ENCODE measurements at places on chromosomes 4 and X.

DNA sequence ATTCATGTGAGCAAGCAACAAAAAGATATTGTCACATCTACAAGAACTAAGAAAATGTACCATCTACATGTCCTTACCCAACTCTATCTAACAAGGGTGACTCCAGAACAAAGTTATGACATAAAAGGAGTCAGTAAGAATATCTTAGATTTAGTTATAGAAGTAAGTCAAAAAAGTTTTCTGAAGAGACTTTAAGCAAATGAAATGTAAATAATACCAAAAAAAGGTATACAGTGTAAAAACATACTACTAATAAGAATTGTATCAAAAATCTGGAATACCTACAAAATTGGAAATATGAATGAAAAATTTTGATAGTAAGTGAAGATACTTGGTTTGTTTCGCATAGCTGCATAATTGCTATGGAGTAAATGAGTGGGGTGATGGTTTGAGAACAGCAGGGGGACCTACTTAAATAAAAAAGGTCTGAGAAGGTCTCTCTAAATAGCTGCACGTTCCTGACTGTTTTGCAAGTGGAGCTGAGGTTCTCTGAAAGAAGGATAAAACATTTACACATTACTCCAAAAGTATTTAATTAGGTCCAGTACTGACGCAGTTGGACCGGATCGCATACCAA lies 51.0 kb upstream of the ENPP6 start:
- DNase-seq: peak; percentile 64

- no peak for DNase-seq
These were observed 4.3 kb downstream of the EPHA5 start for GRCh38 chr4:65665771-65666523.

DNA sequence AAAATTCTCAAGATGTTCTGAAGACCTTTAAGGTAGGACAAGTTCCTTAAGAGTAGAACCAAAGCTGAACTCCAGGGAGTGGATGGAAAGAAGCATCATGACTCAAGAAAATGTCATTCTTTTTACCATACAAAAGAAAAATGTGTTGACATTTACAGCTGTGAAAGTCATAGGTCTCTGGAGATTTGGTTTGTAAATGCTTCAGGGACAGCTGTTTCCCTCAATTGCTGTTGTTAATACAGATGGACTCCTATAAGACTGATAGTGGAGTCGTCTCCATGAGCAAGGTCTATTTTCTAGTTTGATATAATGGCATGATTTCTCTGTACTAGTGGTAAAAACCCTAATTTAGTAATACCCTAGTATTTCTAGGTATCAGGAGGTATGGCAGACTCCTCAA lies 101.7 kb downstream of the PHOX2B start:
- no peak for DNase-seq

GRCh38 chr4:108337923-108338322 lies 169.2 kb upstream of the LEF1 start:
- no peak for DNase-seq

DNA sequence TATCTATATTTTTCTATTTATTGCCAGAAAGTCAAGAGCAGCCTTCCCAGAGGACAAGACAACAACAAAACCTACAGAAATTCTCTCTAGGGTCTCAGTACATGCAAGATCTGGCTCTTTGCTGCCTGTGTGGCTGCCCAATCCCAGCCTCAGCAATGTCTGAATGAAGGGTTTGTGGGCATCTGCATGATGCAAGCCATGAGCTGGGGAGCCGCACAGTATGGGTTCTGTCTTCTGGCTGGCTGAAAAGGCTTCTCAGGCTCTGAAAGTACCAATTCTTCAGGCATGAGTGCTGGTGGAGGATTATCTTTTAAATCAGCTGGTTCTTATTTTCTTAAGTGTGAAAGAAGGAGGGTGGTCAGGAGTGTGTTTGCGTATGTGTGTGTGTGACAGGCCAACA lies 104.6 kb downstream of the PDGFRA start:
- DNase-seq: no peak

DNA sequence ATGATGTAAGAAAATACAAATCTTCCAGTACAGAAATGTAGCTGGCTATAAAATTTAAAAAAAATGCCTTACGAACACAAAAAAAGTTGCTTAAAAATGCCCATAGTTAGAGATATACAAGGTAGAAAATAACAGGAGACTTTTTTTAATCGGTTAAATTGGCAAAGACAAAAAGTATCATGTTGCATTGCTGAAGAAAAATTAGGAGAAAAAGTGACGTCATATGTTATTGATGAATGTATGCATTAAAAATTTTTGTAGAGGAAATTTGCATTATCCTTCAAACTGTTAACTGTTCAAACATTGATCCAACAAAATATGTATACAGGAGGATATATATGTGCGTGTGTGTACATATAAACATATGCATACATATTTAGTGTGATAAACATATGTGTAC lies 1634.4 kb upstream of the PCDH7 start:
- DNase-seq: no peak

- DNase-seq: no peak
These were observed 81.7 kb downstream of the EGF start for GRCh38 chr4:109994415-109994827.

DNA sequence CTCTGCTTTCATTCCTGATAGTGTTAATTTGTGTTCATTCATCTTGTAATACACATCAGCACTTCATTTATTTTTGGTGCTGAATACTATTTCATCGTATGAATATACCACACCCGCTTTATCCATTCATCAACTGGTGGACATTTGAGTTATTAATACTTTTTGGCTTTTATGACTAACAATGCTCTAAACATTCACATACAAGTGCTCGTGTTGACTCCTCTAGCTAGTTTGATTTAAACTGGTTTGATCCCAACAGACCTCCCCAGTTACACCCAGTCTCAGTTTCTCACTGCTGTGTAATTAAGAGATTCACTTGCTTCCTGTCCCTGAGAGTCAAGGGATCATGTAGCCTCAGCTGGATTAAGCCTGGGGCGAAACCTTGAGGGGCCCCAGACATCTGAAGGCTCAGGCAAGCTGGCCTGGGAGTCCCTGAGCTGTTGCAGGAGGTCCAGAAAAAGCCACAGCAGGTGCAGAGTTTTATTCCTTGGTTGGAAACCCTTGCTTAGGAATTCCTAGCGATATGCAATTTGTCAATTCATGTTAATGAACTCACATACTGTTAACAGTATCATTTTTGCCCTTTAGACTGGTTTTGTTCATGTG lies 52.8 kb upstream of the CLDN24 start:
- no peak for DNase-seq

- peak; percentile 57 for DNase-seq
These were observed 526.6 kb downstream of the C4orf33 start for GRCh38 chr4:129622566-129622965.

- DNase-seq: no peak
These were observed 642.1 kb upstream of the TENM3 start for GRCh38 chr4:181601103-181601502.

DNA sequence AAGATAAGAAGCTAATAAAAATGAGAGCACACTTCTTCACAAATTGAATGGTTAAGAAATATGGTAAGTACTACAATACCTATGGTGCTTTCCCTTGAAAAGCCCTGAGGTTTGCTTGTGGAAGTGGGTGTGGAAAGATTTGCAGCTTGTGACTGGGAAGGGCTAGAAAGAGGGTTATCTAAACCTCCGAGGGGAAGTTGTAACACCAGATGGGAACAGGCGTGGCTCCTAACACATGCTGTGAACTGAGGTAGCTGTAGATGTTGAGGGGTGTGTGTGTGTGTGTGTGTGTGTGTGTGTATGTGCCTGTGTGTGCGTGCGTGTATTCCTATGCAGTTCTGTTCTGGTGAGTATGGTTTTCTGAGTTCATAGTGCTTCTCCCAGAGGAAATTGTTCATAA lies 21.5 kb downstream of the FRMPD4 start:
- peak; percentile 46 for DNase-seq

- no peak for DNase-seq
These were observed 97.6 kb downstream of the CASK start for GRCh38 chrX:41825796-41826195.

- no peak for DNase-seq
These were observed 139.3 kb downstream of the GASK1B start for GRCh38 chr4:158033416-158034120.

GRCh38 chr4:186068581-186069348 lies at the start of gene TLR3:
Gene TLR3, plus strand, starts transcription at chr4:186069156. Its CDS starts 7,464 bp downstream, at chr4:186076620.
- DNase-seq: peak; percentile 16

GRCh38 chrX:46627062-46627461 lies 53.5 kb downstream of the CHST7 start:
- DNase-seq: no peak

- DNase-seq: no peak
These were observed 99.5 kb upstream of the SLC4A4 start for GRCh38 chr4:71239365-71239764.

DNA sequence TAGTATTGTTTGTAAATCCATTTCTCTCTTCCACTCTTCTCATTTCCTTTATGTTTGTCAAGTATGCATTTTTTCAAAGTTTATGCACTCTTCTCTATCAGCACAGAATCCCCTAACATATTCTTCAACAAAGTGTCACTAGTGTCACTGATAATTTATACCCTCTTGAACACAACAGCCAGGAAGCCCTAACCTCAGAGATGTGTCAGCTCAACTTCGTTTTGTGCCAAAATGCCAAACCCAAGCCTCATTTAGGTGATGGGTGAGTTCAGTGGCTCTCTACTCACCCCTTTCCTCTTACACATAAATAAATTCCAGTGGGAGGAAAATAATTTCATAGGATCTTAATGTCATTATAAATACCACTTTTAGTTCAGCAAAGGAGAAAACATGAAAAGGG lies 22.4 kb upstream of the P2RY10 start:
- no peak for DNase-seq

GRCh38 chrX:22585831-22586230 lies 313.1 kb downstream of the CBLL2 start:
- no peak for DNase-seq

GRCh38 chrX:9352694-9353411 lies 112.0 kb upstream of the TBL1X start:
- DNase-seq: no peak

DNA sequence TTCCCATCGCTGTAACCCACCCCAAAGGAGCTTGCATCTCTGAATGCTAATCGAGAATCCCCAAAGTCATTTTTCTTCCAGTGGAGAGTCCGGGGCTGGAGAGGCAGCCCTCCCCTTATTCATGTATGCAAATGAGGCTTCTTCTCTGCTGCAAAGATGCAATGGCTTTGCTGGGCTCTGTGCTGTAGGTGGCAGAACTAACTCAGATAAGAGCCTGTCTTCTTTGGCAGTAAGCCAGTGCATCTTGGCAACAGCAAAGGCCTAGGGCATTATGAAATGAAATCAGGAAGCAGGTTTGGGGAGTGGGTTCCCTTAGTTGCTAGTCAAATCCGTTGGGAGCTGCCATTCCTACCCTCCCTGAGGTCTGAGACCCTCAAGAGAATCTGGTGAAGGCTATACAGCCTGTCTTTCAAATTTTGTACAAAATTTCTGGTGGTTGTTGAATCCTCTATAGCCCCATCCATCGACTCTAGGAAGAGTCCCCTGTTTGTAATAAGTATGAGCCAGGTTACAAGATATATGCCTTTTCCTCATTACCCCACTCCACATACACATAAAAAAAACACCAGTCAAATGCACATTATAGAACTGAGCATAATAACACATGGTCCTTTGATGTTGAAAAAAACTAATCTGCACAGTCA lies 290.6 kb upstream of the TAPT1 start:
- peak; percentile 38 for DNase-seq

DNA sequence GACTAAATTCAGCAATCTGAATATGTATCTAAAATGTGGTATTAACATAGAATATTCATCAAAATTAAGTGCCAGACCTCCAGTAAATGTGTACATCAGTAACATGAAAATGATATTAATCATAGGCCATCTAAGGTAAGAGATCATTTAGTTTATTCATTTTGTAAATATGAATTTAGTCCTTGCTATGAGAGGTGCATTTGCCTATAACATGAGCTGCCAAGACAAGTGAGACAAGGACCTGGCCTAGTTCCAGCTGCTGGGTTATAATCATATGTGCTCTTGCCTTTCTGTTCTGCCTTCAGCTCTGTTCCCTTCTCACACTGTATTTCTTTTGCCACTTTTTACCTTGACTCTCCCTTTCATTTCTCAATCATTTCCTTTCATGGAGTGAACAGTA lies 160.0 kb downstream of the STIM2 start:
- no peak for DNase-seq

DNA sequence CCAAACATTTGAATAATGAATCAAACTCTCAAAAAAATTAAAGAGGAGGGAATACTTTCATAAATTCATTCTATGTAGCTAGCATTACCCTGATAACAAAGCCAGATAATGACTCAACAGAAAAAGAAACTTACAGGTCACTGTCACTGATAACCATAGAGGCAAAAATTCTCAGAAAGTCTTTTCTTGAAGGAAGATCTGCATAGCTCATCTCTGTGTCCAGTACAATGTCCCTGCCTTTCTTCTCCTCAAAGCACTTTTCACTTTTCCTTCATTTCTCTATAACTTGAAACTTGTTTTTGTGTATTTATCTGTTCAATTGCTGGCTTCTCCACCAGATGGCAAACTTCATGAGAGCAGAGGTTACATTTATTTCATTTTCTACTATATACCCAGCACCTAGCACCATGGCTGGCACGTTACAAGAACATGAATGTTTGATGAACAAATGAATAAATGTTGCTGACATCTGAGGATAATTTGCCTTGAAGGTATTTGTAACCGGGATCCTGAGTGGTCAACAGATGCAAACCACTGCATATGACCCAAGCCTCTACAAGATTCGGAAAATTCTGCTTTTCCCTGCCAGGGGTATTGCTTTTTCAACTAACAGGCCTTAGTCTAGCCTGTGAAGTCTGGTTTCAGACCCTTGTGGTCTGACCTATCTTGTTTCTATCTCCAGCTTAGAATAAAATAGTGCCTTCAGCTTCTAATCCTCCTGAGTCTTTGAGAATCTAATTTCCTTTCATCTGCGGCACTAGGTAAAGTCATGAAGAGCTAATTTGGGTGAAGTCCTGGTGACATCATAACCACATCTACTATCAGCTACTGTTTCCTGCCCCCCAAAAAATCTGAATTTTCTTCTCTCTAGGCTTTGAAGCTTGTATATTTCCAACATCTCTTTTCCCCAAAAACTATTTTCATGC lies 52.5 kb upstream of the ANTXR2 start:
- DNase-seq: peak; percentile 82

GRCh38 chr4:87121341-87122065 lies 98.9 kb downstream of the KLHL8 start:
- DNase-seq: no peak

DNA sequence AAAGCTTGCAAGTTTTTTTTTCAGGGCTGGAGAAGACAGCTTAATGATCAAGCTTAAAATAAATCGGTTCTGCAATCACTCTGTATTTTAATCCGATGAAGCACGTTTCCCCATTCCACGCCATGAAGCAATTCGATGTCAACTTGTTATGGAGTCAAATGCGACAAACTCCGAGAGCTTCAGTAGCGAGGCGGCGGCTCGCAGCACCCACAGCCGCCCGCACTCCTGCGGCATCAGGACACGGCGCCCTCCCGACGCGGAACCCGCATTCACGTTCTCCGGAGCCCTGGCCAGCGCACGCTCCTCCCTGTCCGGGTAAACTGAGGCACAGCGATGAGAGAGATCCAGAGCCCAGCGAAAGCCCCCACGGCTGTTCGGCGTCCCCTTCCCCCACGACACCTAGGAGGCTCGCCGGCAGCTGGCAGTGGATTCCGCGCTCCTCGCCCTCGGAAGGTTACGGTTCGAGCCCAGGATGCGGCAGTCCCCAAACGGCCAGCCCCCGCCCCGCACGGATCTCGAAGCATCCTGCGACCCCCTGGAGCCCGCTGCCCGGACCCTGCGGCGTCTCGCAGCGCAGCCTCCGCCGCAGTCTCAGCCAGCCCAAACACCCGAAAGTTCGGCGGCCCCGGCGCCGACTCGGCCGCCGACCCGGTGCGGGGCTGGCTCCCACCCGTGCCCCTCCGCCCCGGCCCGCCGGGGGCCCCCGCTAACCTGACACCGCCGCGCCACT lies 507 bp downstream of the MFAP3L start:
- DNase-seq: no peak
